ENCODE measurements at places on chromosomes 7 and 10.

GRCh38 chr10:72729528-72729927, 37.6 kb downstream of the MCU start:
- DNase-seq: no peak

- DNase-seq: no peak
Measured at GRCh38 chr7:24902276-24902675, 77.7 kb downstream of the OSBPL3 start.

DNA sequence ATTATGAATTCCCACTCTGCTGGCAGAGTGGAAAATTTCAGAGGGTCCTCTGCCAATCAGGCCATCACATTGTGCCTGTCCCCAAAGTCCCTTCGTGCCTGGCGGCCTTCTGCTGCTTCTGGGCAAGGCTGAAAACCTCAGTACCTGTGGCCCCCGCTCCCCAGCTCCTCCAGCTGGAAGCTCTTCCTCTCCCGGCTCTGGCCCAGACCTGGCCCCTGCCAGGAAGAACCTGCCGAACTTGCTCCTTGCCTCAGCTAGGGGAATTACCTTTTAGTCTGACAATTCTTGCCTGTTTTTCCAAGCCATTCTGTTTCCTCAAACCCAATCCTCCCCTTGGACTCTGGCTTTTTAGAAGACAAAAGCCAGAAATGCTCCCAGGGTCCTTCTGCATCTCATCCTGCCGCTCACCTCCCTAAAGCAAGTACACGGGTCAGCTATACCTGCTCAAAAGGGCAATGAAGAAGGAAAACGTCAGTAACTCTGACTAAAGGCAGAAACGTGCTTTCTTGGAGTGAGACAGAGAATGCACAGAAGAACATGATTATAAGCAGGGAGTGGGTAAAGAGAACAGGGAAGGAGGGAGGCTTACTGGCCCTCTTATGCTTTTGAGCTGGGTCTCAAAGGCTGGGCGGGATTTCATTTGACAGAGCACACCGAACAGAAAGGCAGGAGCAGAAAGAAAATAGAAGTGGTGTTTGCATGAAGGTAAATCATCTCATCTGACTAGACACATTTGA, 28.1 kb upstream of the TRIL start:
- DNase-seq: no peak

DNA sequence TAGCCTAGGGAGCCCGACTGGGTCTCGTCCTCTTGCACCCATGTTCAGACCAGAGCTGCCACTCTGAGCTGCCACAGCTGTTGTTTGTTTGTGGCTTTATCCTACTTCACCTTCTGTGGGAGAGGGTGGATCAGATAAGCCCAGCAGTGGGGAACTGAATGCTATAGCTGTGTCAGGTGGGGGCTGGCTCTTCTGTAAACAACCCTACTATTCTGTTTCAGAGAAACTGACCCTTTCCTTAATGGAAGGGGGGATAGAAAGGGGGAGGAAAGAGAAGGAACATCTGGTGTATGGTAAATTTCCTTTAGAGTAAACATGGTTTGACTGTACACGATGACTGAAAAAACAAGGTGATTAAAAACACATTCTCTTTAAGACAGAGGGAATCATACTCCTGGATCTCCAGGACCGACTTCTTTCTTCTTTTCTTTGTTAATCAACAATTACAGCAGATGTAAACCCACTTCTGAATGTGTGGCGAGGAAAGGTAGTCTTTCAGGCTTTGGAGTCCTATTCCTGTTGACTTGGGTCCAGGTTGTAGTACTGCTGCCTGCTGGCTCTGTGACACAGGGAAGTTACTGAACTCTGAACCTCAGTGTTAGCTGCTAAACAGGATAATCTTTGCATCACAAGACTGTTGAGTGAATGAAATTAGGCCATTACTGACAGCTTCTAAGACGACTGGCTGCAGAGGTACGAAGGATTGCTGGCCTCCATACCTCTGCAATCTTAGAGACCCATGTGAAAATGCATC, 6.0 kb downstream of the PRXL2A start:
- no peak for DNase-seq

DNA sequence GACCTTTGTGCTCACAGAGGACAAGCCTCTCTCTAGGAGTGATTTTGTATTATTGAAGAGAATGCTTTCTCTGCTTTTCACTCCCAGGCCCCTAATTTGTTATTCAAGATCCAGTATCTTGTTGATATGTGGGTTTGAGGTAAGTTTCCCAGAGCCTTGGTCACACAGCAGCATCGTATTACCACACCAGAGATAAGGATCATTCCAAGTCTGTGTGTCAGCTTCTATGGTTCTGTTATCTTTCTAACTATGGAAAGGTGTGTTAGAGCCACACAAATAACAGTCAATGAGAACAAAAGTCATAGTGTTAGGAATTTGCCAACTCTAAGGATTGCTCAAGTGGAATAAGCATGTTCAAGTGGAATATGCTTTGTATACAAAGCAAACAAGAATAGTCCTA, 1208.3 kb downstream of the GATA3 start:
- DNase-seq: no peak

GRCh38 chr7:134886353-134887057, 99.8 kb upstream of the AGBL3 start:
- no peak for DNase-seq

- no peak for DNase-seq
Measured at GRCh38 chr10:15783941-15784636, 64.4 kb upstream of the ITGA8 start.

- DNase-seq: no peak
Measured at GRCh38 chr7:117673839-117674238, 194.0 kb downstream of the CFTR start.

DNA sequence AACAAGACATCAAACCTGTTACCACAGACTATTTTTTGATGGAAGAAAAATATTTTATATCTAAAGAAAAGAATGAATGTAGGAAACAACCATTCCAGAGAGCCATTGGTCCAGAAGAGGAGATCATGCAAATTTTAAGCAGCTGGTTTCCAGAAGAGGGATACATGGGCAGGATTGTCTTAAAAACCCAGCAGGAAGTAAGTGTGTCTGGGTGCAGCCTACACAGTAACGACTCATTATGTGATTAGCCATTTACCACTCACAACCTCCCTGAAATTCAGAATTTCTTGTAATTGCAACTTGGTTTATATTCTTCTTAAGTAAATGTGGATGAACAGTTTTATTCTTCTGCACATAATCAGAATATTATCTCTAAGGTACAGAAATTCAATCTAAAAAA, 46.2 kb downstream of the NOC3L start:
- DNase-seq: no peak

GRCh38 chr7:82110146-82110840, 333.3 kb downstream of the CACNA2D1 start:
- no peak for DNase-seq

DNA sequence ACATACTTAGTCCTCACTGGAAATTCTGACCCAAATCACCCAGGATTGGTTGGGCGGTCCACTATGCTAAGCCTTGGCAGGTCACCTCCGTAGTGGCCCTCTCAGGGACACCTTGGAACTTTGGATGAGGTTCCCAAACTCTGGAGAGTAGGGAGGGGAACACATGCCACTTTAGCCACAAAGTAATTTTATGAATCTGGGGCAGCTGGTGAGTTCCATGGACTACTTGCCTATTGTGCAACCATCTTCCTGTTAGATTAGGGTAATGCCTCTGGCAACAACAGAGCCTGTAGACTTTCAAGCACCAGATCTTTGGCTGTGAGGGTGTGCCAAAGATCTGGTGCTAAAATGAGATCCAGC, 77.7 kb downstream of the ITGB8 start:
- no peak for DNase-seq

- DNase-seq: no peak
Measured at GRCh38 chr7:50792342-50793119, 9.8 kb upstream of the GRB10 start.

DNA sequence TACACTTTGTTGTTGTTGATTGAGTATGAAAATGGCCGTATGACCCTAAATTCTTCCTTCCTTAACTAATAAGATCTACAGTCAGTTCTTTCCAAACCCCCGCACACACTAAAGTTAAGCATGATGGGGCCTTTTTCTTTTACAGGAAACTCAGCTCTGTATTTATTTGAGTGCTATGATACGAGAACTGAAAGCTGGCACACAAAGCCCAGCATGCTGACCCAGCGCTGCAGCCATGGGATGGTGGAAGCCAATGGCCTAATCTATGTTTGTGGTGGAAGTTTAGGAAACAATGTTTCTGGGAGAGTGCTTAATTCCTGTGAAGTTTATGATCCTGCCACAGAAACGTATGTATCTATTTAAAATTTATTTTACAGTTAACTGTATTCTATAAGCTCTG, 14.2 kb upstream of the NUP42 start:
- no peak for DNase-seq

DNA sequence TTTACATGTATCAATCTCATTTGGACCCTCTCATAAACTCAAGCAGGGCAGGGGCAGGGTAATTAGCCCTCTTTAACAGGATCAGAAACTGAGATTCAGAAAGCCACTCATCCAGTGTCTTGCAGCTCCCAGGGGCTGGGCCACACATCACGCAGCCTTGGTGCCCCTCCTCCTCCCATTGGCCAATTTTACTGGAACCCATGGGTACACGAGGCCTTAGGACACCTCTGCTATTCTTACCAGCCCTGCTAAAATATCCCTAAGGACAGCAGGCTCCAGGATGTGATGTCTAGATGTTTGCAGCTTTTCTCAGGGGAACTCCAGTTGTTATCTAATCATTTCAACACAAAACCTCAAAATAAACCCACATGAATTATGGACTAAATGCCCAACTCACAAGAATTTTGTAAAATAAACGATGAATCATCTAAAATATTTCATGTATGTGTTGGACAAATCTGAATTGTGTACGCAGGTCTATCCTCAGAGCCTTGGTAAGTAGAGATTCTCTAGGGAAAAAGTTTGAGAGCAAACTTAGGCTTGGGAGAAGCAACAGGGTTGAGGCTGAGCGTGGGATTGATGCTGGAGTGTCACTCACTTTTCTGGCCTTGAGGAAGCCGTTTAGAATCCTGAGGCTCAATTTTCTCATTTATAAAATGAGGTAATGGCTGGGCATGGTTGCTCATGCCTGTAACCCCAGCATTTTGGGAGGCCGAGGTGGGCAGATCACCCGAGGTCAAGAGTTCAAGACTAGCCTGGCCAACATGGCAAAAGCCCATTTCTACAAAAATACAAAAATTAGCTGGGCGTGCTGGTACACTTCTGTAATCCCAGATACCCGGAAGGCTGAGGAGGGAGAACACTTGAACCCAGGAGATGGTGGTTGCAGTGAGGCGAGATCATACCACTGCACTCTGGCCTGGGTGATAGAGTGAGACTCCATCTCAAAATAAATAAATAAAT, 69.7 kb upstream of the TNS3 start:
- DNase-seq: no peak

- DNase-seq: no peak
Measured at GRCh38 chr7:147106746-147107145, 990.1 kb downstream of the CNTNAP2 start.

DNA sequence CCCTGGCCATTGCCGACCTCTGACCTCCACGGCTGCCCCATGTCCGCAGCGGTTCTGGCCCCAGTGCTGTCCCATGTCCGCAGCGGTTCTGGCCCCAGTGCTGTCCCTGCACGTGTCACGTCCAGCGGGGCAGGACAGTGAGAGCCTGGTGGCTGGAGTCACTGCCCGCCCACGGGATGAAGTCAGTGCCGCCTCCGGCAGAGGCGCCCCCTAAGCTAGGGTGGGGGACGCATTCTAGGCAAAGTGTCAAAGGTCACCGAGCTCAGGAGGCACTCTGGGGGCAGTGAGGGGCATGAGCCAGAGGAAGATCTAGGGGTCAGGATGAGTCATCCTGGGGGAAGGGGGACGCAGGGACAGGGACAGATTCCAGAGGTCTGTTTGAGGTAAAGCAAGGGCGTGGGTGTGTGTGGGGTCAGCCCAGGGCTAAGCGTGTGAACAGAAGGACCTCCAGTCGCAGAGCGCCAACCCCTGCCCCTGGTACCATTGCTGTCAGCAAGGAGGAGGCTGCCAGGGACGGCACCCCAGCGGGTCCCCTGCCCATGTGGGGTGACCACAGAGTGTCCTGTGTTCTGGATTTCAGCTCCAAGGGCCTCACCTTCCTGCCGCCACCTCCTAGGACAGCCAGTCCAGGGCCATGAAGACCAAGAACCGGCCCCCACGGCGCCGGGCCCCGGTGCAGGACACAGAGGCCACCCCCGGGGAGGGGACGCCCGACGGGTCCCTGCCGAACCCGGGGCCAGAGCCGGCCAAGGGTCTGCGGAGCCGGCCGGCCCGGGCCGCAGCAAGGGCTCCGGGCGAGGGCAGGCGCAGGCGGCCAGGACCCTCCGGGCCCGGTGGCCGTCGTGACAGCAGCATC, 665 bp downstream of the BHLHA15 start:
- no peak for DNase-seq

DNA sequence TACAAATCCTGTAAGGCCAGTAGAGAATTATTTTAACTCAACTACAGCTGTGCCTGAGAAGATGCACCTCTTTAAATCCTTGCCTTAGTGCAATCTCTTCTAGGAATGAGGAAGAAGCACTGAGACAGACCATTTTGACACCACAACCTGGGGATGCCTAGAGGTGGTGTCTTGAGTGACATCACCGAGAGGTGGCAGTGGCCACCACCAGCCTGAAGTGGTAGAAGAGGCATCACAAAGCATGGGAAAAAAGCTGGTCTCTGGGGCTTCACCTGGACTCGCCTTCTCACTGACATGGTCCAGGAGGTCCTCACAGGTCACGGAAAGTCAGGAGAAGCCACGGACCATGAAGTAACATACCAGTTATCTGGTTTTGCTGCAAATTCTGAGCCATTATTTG, 99.2 kb upstream of the PDLIM1 start:
- DNase-seq: no peak

- no peak for DNase-seq
Measured at GRCh38 chr7:7779888-7780287, 61.5 kb upstream of the RPA3 start.

DNA sequence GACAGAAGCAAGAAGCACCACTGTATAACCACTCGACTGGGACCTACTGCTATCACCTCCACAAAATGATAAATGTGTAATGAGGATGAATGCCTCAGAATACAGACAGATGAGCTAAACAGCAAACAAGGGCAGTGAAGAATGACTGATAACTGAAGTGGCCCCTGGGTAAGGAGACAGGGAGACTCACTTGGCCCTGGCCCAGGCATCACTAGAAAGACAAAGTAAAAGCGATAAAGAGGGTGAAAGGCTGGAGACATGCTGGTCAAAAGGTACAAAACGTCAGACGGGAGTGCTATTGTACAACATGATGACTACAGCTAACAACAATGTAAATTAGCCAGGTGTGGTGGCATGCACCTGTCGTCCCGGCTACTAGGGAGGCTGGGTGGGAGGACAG, 27.8 kb upstream of the APBB1IP start:
- no peak for DNase-seq

- no peak for DNase-seq
Measured at GRCh38 chr10:86876748-86877147, 80.7 kb downstream of the MMRN2 start.
